ENCODE measurements at places on chromosomes 11 and 22.

- no peak for DNase-seq
These were observed 160.4 kb downstream of the CTTN start for GRCh38 chr11:70558681-70559080.

- no peak for DNase-seq
These were observed 12.6 kb upstream of the IL18BP start for GRCh38 chr11:71986131-71986530.

DNA sequence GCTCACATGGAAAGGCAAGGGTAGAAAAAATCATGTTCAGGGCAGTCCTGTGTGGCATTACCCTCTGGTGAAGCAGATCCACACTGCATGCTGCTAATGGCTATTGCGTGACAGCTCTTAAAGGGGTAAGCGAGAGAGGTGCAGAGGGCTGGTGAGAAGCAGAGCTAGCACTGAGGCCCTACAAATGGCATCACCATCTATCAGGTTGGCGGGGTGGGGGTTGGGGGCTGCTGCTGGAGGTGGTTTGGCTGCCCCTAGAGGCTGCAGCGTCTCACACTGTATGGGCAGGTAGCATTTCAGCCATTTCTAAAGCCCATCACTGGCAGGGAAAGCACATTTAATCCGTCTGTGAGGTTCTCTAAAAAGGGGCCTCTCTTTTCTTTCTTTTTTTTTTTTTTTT, 16.9 kb upstream of the TMA7B start:
- no peak for DNase-seq

GRCh38 chr11:60950933-60951605, 907 bp downstream of the SLC15A3 start:
- no peak for DNase-seq

DNA sequence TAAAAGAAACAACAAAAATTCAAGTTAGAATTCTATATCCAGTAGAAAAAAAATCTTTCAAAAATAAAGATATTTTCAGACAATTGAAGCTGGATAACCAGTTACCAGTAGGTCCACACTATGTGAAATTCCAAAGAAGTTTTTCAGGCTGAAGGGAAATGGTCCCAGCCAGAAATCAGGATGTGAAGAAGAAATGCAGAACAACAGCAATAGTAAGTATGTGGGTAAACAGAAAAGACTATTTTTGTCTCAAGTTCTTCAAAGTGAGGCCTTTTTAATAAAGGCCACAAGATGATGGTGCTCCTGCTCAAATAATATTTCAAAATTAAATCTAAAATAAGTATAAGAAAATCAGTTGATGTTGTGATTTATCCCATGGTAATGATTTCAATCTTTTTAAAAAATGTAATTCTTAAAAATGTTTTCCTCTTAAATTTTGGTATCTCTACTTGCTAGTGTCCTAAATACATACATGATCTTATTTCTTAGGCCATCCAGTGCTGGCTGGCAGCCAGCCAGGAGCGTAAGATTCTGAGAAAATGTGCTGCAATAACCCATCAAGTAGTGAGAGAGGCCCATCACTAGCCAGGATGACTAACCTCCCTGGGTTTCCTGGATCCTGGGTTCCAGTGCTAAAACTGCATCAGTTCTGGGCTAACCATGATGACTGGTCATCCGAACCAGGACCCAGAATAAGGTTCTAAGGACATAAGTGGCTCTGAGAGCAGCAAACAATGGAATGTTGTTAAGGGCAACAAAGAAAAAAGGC, 15.6 kb upstream of the UCP3 start:
- DNase-seq: peak; percentile 94

DNA sequence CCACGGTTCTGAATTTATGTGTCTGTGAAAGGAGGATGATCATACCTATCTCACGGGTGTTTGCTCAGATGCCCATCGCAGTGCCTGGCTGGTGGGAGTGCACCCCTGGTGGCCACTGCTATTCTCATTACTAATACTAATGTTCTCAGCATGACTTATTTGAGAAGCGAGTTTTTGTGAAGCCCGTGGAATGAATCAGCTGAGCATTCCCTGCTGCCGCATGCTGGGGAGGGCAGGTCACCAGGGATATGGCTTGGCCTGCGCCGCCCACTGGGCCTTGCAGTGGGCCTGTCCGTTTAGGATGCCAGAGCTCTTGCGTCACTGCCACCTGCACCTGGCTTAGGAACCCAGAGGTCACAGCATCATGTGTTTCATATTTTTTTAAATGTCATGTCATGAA, 16.9 kb downstream of the CTTN start:
- DNase-seq: no peak
